T-helper 2 cell (primary cell): ENCODE measurements at places on chromosomes 3 and 15.

DNA sequence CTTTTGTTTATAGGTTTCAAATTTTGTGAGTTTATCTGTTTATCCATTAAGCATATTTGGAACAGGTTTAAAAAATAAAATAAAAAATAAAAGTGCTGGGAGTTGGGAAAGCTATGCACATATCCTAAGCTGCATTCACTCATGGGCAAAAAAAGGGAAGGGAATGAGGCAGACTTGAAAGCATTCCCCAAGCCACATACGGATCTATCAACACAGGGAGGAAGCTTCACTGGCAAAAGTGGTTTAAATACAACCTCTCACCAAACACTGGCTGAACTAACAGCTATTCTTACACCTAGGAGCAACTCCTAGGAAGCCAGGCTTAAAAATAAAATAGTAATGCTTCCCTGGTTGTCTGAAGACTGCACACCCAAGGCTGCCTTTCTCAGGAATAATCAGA, 101.2 kb downstream of the PCCB start:
- DNase-seq = no peak

DNA sequence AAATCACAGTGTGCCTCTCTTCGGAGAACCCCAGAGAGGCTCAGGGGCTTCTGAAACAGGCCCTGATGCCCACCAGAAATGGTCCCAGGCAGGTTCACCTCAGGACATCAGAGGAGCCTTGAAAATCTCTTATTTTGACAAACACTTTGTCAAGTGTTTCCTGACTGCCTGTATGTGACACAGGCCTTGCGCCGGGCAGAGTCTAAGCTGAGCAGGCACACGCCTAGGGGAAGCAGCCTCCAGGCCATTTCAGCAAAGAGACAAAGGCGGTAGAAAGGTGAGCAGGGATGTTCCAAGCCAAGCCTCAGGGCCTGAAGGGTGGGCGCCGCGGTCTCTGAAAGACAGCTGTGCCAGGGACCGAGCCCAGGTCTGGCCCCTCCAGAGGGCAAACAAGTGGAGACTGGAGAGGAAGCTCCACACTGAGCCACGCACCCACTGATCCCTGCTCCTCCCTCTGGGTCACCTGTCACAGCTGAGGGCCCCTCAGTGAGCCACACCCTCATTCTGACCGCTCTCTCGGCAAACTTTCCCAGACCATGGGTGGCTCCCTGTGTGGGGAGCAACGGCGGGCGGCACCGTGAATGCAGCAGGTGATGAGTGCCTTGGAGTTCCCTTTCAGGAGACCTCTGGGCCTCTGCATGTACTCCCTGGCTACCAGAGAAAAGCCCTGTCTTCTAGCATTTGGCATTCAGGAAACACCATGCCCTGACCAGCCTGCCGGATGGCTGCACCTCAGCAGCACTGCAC, 136.1 kb downstream of the ADAMTS17 start:
- DNase-seq = no peak

- no peak for DNase-seq
These were observed 18.8 kb downstream of the GNB4 start for GRCh38 chr3:179432451-179432850.

DNA sequence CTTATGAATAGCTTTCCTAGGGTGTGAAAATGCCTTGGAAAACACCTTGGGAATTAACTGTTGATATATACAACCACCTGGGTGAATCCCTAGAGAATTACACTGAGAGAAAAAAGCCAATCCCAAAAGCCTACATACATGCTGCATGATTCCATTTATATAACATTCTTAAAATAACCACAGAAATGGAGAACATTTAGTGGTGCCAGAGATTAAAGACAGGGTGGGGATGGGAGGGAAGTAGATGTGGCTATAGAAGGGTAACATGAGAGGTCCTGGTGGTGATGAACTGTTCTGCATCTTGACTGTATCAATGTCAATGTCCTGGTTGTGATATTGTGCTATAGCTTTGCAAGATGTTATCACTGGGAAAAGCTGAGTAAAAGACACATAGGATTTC, 291.0 kb downstream of the CLSTN2 start:
- no peak for DNase-seq

DNA sequence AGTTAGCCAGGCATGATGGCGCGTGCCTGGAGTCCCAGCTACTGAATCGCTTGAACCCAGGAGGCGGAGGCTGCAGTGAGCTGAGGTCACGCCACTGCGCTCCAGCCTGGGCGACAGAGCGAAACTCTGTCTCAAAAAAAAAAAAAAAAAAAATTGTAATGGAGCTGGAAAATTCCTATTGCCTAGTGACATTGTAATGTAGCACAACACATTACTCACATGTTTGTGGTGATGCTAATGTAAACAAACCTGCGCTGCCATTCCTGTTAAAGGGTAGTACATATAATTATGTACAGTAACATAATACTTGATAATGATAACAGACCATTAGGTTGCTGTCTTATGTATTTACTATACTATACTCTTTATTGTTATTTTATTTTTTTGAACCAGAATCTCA, 39.1 kb downstream of the KNL1 start:
- no peak for DNase-seq

- no peak for DNase-seq
These were observed 84.3 kb downstream of the MTHFS start for GRCh38 chr15:79812541-79812940.

DNA sequence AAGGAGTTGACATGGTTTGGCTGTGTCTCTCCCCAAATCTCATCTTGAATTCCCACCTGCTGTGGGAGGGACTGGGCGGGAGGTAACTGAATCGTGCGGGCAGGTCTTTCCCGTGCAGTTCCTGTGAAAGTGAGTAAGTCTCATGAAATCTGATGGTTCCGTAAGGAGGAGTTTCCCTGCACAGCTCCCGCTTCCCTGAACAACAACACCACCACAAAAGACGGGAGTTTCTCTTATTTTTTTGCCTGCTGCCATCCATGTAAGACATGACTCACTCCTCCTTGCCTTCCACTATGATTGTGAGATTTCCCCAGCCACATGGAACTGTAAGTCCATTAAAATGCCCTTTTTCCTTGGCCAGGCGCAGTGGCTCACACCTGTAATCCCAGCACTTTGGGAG, 22.7 kb downstream of the XXYLT1 start:
- DNase-seq = no peak
